Mesangial cell (primary cell): ENCODE measurements at places on chromosomes 4 and X. TPM values are rescaled to one million over a fixed set of nuclear protein-coding genes. Genes with fewer than 3 reads are reported as not detected.

The PTPN13 gene
- 17.1 and 43.5 TPM in 2 replicates for total RNA-seq

The HELQ gene
- 4.1 TPM in 2 replicates for total RNA-seq

The PRPS2 gene
- total RNA-seq = 17.1 and 40.4 TPM in 2 replicates

The G3BP2 gene
- total RNA-seq = 71.0 and 73.0 TPM in 2 replicates

The TMPRSS11F gene
- not detected in 2 replicates for total RNA-seq

The MTTP gene
- total RNA-seq = 0.13 TPM in 1 of 2 replicates, not detected in the other

The RNF150 gene
- 1.1 and 11.8 TPM in 2 replicates for total RNA-seq

The SSX2B gene
- not detected in 2 replicates for total RNA-seq

The PLAC8 gene
- total RNA-seq = 0.98 and 1.3 TPM in 2 replicates

The PARM1 gene
- total RNA-seq = 0.13 and 0.33 TPM in 2 replicates

The HEPH gene
- 1.8 and 6.1 TPM in 2 replicates for total RNA-seq

The DUX4 gene
- not detected in 2 replicates for total RNA-seq

The NR0B1 gene
- total RNA-seq = 0.38 and 0.65 TPM in 2 replicates

The APBB2 gene
- 63.2 and 85.3 TPM in 2 replicates for total RNA-seq

The RNF175 gene
- 1.5 and 2.7 TPM in 2 replicates for total RNA-seq

The KLKB1 gene
- 0.38 TPM in 1 of 2 replicates, not detected in the other for total RNA-seq

The ASB9 gene
- total RNA-seq = 2.2 and 4.2 TPM in 2 replicates

The ASB12 gene
- total RNA-seq = under 0.01 TPM in 1 of 2 replicates, not detected in the other

The GPR50 gene
- total RNA-seq = not detected in 2 replicates

The KLHL4 gene
- total RNA-seq = 10.3 and 20.7 TPM in 2 replicates

The CSN1S1 gene
- not detected in 2 replicates for total RNA-seq

The IQCM gene
- 0.51 TPM in 1 of 2 replicates, not detected in the other for total RNA-seq

The SMIM43 gene
- not detected in 2 replicates for total RNA-seq

The TMEM131L gene
- 5.1 and 6.4 TPM in 2 replicates for total RNA-seq

The PPAT gene
- total RNA-seq = 7.9 and 16.5 TPM in 2 replicates

The FGF5 gene
- 3.5 and 4.7 TPM in 2 replicates for total RNA-seq

The DACH2 gene
- total RNA-seq = under 0.01 and 0.25 TPM in 2 replicates

The AVPR2 gene
- total RNA-seq = not detected in 2 replicates

The GAB1 gene
- total RNA-seq = 5.1 and 8.7 TPM in 2 replicates

The SSX4 gene
- not detected in 2 replicates for total RNA-seq

The NUP62CL gene
- total RNA-seq = 0.38 and 1.8 TPM in 2 replicates

The CCNI gene
- total RNA-seq = 127 and 233 TPM in 2 replicates

The RAB33A gene
- 0.98 and 1.8 TPM in 2 replicates for total RNA-seq

The USP51 gene
- total RNA-seq = 0.65 and 3.3 TPM in 2 replicates

The TRPC5OS gene
- total RNA-seq = not detected in 2 replicates

The TRIM60 gene
- not detected in 2 replicates for total RNA-seq

The TLR10 gene
- total RNA-seq = not detected in 2 replicates

The FRG2 gene
- not detected in 2 replicates for total RNA-seq

The HTR2C gene
- total RNA-seq = not detected in 2 replicates

The SASH3 gene
- total RNA-seq = not detected in 2 replicates

The ABCG2 gene
- 1.1 TPM in 1 of 2 replicates, not detected in the other for total RNA-seq
